ENCODE measurements at places on chromosomes 2 and 18.

DNA sequence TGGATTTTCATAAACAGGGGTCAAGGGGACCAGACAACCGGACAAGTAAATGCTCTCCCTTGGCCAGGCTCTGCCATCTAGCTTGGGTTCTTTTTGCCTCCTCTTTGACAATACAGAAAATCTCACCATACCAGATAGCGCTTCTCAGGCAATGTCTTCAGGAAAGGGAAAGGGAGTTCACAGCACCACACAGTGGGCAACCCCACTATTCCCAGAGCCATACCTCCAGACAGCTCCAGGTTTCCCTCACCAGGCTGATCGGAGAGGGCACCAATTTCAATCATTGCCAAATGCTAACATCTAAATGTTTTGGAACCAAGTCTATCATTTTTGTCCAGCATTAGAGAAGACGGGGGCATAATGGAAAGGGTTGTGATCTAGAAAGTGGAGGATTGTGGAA lies 28.1 kb downstream of the CCDC68 start:
- no peak for DNase-seq

DNA sequence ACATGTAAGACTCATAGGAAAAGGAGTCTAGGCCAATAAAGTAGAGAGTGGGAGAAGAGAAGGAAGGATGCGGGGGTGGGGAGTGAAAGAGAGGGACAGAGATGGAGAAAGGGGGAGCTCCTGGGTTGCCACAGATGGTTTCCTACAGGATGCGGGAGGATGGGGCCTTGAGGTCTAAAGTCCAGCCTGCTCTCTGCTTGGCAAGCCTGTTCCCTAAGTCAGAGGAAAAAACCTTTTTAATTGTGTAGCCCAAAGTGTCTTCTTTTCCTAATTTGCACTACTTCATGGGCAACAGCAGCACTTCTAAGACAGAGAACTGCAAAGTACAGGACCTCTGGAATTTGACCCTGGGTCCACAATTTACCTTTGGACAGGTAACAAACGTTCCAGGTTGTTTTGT lies 1.4 kb upstream of the FAM110C start:
- DNase-seq = no peak

- no peak for DNase-seq
These were observed 66.1 kb upstream of the LRPPRC start for GRCh38 chr2:44061876-44062275.

DNA sequence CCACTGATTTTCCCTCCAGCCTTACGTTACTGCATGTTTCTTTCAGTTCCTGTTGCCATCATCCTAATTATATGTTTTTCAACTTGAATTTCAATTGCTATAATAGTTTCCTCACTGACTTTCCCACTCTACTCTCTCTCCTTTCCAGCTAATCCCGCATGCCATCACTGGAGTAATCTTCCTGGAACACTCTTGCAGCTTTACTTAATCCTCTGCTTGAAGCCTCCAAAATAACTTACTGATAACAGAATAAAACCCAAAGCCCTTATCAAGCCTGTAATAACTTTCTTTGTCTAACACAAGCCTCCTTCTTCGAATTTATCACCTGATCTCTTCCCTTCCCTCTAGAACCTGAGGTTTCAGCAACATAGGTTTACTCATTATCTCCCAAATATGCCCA lies 237.3 kb downstream of the LTBP1 start:
- no peak for DNase-seq

GRCh38 chr2:113034016-113034415 lies 18.7 kb downstream of the IL36B start:
- no peak for DNase-seq

- no peak for DNase-seq
These were observed 66.1 kb downstream of the LRRFIP1 start for GRCh38 chr2:237693291-237693994.

DNA sequence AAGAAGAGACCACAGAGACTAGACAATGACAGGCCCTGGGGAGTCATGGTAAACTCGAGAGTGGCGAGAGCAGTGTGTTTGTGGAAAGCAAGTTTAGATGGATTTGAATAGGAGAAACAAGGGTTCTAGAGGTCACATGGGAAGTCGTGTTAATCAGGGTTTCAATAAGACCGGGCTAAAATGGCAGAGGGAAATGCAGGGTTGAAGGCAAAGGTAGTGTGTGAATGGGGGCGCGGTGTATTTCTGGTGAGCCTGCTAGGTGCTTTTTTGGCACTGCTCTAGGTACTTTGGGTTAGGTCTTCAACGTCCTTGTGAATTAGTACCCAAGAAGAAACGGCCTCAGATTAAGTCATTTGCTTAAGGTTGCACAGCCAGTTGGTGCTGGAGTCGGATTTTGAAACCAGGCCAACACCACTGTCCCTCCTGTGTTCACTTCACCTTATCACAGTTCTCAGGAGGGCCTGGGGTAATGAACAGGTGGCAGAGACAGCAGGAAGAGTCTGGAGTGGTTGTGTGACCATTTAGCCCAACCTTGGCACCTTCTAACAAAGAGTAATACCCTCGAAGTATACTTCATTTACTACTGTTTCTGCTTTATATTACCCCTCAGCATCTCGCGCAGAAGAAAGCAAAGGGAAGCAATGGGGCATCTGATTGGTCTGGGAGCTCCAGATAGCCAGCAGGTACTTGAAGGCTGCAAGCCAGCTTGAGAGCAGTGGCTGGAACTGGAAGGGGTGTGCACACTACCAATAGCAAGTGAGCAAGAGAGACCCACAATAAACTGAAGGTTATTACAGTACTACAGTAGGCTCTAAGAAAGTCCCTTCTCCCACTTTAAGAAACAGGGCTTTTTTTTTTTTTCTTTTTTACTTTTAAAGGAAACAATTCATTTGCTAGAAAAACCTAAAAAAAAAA lies 33.4 kb upstream of the GAREM2 start:
- no peak for DNase-seq

DNA sequence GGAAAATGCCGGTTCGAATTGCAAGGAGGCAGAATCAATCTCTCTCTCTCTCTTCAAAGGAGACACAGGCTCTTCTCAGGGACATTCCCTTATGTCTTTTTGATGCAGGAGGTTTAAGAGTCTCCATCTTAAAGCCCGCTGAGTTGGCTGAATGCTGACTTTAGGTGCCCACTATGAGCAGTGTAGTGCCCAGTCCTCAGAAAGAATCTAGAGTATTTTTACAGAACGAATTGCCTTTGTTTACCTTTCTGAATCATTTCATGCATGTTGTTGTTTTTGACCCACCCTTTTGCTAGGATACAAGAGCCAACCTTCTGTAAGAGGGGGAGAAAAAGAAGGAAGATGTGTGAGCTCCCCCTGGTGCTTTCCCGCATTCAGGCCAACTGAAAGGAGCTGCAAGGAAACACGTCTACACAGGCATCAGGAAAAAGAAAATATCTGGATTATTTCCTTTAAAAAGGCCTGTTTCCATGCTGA lies 193.5 kb upstream of the TCF4 start:
- DNase-seq = peak; percentile 44

GRCh38 chr2:118056165-118056534 lies 32.1 kb upstream of the INSIG2 start:
- DNase-seq = no peak

DNA sequence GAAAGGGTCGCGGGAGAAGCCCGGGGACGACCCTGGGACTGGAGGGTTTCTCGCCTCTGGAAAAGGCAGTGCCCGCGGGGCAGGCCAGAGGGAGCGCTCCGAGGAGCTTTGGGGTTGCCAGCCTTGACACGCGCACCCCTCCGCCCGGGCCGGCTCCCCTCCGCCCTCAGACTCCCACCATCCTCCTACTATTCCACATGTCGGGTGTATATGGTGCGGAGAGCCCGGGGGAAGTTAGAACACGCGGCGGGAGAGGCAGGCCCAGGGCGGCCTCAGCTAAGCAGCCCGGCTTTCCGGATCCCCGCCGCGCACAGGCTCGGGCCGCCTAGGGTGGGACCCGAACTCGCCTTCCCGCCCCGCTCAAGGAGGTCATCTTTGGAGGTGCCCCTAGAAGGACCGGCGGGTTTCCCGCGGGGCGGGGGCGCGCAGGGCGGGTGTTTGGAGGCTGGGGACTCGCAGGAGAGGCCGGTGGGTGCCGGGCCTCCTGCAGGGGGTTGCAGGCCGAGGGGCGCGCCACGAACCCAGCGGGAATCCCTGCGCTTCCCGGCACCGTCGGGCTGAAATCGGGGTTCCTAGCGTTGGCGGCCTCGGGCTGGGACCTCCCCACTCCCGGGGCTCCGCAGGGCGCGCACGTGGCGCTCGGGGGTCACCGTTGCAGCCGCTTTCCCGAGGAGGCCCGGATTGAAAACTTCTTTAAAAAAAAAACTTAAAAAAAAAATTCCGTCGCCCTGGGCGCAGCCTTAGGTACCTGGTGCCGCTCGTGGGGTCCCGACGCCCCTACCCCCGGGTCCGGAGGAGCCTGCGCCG lies 3.7 kb downstream of the NFATC1 start:
- no peak for DNase-seq

- DNase-seq = no peak
These were observed 201.0 kb downstream of the SMAD7 start for GRCh38 chr18:48749768-48750167.

- DNase-seq = no peak
These were observed 125.7 kb upstream of the THSD7B start for GRCh38 chr2:136639651-136640050.

DNA sequence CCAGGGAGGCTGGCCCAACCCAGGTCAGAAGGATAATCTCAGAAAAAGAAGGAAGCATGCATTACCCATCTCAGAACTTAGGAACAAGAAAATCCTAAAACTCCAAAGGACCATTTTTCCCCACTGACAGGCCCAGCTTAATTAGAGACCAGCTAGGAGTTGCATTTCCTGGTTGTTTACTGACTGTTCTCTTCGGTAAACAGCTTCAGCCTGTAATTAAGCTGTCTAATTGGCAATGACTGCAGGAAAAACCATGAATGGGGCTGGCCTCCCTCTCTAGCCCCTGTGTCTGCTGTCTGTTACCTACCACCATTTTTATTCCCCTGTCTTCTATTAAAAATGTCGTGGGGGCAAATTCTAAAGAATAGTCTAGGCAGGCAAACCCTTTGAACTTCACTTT lies 146.5 kb downstream of the AGAP1 start:
- DNase-seq = no peak

DNA sequence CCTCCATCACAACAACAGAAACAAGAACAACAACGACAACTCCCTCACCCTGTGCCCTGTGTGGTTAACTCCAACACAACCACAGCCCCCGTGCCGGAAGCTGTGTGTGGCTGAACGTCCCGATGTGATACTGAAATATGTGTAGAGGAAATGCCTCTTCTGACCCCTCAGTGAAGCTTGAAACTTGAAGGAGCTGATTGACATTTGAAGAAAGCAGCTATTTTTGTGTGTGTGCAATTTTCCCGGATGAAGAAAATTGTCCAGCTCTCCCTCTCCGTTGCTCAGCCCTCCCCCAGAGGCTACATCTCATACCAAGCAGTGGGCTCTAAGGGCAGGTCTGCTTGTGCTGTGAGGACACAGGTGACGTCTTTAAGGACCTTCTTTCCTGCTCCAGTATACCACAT lies 173.8 kb downstream of the ICOS start:
- DNase-seq = no peak

DNA sequence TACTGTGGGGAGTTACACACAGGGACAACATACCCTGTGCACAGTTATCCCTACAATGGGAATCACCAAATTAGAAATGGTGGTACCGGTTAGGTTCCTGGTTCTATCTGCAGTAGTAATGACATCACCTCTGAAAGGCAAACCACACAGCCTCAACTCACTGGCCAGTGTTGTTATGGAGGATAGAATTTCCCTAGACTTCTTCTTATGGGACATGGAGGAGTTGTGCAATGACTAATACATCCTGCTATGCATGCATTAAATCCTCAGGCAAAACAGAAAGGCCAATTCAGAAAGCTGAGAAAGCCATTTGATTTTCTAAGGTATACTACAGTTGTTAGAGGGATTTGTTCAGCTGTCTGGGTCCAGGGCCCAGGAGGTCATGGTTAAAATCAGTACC lies 439.3 kb downstream of the TMX3 start:
- no peak for DNase-seq

GRCh38 chr2:57890464-57890863 lies 156.1 kb upstream of the VRK2 start:
- DNase-seq = no peak

- DNase-seq = no peak
These were observed 351.5 kb downstream of the TXNL1 start for GRCh38 chr18:56286775-56287325.

- DNase-seq = no peak
These were observed 20.1 kb downstream of the ZC3H6 start for GRCh38 chr2:112295407-112296078.

DNA sequence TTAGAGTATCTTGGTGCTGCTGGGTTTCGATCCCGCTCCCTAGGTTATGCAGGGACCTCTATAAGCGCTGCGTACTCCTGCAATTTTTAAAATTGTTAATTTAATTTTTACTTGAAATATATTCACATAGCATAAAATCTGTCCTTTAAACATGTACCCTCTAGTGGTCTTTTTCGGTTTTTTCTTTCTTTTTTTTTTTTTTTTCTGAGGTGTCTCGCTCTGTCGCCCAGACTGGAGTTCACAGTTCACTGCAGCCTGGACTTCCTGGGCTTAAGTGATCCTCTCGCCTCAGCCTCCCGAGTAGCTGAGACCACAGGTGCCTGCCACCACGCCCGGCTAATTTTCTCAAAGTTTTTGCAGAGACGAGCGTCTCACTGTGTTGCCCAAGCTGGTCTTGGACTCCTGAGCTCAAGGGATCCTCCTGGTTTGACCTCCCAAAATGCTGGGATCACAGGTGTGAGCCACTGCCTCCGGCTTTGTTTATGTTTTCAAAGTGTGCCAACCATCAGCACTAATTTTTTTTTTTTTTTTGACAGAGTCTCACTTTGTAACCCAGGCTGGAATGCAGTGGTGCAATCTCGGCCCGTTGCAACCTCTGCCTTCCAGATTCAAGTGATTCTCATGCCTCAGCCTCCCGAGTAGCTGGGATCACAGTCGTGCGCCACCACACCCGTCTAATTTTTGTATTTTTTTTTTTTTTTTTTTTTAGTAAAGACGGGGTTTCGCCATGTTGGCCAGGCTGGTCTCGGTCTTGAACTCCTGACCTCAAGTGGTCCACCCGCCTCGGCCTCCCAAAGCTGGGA lies 585 bp upstream of the MOB1A start:
- no peak for DNase-seq

GRCh38 chr2:11907190-11907589 lies 160.8 kb downstream of the LPIN1 start:
- DNase-seq = no peak

- no peak for DNase-seq
These were observed 53.4 kb downstream of the CD28 start for GRCh38 chr2:203759690-203760365.
